ENCODE measurements at places on chromosomes 2 and 18.

GRCh38 chr2:241532733-241533601 is 24.6 kb upstream of the STK25 start:
- no peak for DNase-seq

DNA sequence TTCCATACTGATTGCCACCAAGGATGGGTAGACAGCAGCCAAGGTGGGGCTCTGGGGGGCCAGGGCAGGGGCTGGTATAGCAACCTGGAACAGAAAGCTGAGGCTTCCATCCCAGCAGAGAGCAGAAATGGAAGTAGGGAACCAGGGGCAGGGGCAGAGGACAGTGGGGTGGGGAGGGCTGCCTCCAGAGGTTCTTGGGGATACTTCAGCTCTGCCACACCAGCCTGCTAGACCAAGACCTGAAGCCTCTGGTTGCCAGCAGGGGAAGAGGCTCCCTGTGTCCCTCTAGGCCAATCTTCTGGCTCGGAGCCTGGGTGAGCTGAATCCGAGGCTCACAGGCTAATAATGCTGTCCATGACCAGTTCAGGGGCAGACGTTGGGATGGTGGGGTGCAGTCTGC is 329.0 kb downstream of the DYSF start:
- no peak for DNase-seq

DNA sequence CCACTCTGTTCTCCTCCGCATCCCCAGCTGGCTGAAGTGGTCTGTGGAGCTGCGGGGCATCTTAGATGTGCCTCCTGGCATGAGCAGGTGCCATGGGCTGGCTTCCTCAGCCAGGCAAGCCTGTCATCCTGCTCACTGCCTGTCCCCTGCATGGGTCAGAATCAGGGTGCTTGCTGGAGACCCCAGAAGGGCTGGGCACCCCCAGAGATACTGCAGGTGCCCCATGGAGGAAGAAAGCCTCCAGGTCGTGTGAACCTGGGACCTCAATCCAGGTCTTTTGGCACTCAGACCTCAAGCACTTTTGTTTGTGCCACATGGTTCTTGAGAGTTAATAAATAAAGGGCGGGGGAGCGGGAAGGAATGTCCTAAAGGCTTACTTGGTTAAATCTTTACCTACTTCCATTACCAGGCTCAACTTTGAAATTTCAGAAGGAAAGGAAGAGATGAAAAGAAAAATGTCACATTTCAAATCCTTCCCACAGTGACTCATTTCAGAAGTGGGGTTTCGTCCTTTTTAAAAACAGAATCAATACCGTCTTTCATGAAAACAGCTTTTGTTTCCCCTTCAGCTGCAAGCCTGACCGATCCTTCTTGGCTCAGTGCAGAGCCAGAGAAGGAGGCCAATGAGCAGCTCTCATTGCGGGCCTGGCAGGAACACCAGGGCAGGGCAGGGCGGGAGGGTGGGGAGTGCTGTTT is 69.9 kb downstream of the RHOB start:
- no peak for DNase-seq

GRCh38 chr2:128736689-128737545 is 418.2 kb upstream of the HS6ST1 start:
- peak; percentile 73 for DNase-seq

- DNase-seq, result peak; percentile 55
These were observed 84.6 kb downstream of the RDH14 start for GRCh38 chr2:18475884-18476283.

DNA sequence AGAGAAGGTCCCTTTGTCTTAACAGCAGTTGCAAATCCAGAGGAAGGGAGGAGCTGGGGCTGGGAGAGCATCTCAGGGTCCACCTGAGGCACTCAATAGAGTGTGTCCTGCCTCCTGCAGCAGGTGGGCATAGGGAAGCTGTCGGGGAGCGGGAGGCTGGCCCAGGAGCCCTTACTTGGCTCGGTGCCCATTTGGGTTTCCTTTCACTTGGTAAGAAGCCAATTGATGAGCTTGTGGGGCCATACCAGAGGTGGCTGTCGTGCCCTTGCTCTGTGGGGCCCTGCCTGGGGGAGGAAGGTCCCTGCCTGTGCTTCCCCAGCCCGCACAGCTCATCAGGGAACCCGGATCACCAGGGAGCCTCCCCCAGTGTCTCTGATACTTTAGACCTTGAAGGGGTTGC is 229.7 kb downstream of the DYSF start:
- no peak for DNase-seq

- no peak for DNase-seq
These were observed 8.2 kb downstream of the SCTR start for GRCh38 chr2:119516121-119516520.

- DNase-seq, result peak; percentile 22
These were observed 11.6 kb downstream of the CDKL4 start for GRCh38 chr2:39232141-39232540.

- no peak for DNase-seq
These were observed 97.1 kb upstream of the LTBP1 start for GRCh38 chr2:32849456-32850194.

DNA sequence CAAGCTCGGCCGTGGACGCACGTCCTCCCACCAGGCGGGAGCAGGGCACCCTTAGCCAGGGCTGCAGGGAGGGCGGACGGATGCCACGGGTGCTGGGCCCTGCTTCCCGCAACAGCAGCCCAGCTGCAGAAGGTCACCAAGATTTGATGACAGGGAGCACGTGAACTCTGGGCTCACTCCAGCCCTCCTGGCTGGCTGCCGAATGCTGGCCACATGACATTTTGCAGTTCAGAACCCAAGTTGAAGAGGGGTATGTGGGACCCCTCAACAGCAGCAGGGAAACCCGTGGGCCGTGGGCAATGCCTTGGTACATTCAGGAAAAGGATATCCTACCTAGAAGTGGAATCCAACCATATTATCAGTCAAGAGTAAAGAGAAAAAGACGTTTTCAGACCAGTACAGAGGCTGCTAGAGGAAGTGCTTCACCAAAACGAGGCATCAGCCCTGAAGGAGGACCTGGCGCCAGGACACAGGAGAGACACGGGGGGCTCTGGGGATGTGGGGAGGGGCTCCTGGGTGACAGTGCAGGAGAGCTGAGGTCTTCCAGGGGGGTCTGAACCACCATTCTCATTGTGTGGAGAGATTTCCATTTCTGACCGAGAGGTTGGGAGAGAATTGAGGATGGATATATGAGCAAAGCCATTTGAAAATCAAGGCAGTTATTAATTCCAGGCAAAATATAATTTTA is 107.4 kb upstream of the CTDP1 start:
- DNase-seq, result no peak

GRCh38 chr2:222479859-222480258 is 55.5 kb downstream of the SGPP2 start:
- DNase-seq, result peak; percentile 2

DNA sequence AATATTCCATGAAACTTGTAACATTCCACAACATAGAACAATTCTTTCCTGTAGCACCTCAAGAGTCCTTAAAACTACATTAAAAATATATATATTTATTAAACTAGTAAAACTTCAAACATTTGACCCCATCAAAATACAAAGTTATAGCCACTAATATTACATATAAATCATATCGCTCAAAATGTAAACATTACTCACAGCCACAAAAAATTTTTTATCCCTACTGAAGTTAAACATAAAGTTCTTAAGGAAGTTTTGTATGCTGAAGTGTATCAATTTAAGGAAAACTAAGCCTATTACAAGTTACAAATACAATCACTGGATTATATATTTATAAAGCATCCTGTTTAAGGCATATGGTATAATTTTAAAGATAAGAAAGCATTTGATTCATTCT is 80.3 kb upstream of the DNER start:
- DNase-seq, result no peak

DNA sequence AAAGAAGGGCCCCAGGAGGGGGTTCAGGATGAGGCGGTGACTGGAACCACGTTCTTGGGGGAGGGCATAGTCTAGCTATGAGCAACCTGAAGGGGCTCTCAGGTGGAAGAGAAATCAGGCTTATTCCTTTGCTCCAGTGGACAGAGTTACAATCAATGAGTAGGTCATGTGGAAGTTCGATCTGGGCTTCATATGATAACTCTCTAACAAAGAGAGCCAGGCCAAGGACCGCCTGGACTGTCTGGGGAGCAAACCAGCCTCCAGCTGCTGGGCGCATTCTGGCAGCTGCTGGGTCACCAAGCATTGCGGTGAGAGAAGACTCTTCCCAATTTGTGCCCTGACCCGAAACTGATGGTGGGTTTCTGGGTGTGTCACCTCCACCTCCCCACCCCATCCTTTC is 180.3 kb upstream of the SMAD2 start:
- no peak for DNase-seq

DNA sequence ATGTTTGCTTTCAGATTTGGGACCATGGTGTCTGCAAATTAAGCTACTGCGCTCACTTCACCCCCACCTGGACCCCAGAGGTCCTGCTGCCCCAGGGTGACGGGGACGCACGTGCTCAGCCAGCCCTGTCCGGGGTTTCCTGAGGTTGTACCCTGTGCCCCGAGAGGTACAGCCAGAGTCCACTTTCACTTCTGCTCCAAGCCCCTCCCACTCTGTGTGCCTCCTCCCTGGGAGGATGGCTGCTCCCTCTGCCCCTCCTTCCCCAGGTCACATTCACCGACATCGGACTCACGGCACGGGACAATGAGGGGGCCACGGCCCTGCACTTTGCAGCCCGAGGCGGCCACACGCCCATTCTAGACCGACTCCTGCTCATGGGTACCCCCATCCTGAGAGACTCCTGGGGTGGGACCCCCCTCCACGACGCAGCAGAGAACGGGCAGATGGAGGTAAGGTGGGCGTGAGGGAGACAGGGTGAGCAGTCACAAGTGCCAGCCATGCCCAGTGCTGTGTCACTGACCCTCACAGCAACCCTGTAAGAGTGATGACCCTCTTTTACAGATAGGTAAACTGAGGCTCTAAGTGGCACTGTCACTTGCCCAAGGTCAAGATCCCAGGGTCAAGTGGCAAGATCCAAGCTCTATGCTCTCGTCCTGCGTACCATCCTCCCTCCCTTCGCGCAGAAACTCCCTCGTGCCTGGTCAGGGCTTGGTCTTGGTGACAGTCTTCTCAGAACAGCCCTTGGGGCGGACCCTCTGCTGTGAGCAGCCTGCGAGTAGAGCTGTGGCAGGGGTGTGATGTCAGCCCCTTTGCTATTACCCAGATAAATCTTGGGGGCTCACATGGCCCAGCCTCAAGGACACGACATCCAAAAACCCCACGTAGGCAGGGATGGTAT is 7.6 kb downstream of the ESPNL start:
- no peak for DNase-seq

DNA sequence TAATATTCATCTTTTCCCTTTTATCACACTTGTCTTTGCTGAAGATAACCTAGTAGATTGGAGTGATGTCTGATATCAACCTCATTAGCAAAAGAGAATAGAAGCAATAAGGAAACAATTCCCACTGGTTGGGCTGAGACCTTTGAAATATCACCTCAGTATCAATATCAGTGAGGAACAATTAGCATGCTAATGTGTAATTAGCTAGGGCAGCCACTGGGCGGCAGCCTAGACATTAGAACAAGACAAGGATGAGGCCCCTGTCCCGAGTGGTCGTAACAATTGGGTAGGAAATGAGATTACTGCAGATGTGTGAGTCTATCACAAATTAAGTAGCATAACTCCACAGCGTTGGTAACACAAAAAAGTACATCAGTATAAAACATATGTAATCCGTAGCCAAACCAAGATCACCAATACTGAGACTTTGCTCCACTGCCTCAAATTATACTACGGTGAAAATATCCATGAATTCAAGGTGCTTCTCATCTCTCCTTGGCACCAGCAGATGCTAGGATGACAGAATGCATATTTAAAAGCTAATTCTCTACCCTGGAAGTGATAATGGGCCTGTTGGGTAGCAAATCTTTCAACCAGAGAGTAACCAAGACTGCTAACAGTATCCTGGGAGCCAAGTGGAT is 99.1 kb downstream of the ALPK2 start:
- DNase-seq, result peak; percentile 72

GRCh38 chr2:198861080-198861479 is 596.7 kb downstream of the SATB2 start:
- no peak for DNase-seq

- DNase-seq, result peak; percentile 83
These were observed at the start of gene HOXD10 for GRCh38 chr2:176115883-176116813. HOXD10 (plus strand) TSS chr2:176116778; CDS start chr2:176116834, 56 bp downstream.

GRCh38 chr2:233402346-233402745 is 48.1 kb downstream of the DGKD start:
- no peak for DNase-seq

- no peak for DNase-seq
These were observed 1328.7 kb upstream of the NXPH2 start for GRCh38 chr2:140108706-140109475.

GRCh38 chr2:46943881-46944798 is 28.5 kb upstream of the MCFD2 start:
- DNase-seq, result no peak

DNA sequence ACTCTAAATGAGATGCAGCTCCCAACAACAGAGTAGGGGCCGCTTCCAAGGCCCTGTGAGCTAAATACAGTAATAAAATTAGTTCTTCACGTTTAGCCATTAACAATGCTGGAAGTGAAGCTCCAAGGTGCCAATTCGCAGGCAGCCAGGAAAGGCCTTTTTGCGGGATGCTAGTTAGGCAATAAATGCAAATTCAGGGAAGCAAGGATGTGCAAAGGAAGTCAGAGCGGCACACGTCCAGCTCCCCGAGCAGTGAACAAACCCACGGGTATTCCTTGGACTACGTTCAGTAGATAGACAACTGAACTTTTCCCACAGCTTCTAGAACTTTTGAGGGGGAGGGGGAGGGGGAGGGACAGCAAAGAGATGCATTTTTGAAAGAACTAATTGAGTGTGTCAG is 6.9 kb downstream of the ZNF516 start:
- peak; percentile 62 for DNase-seq

DNA sequence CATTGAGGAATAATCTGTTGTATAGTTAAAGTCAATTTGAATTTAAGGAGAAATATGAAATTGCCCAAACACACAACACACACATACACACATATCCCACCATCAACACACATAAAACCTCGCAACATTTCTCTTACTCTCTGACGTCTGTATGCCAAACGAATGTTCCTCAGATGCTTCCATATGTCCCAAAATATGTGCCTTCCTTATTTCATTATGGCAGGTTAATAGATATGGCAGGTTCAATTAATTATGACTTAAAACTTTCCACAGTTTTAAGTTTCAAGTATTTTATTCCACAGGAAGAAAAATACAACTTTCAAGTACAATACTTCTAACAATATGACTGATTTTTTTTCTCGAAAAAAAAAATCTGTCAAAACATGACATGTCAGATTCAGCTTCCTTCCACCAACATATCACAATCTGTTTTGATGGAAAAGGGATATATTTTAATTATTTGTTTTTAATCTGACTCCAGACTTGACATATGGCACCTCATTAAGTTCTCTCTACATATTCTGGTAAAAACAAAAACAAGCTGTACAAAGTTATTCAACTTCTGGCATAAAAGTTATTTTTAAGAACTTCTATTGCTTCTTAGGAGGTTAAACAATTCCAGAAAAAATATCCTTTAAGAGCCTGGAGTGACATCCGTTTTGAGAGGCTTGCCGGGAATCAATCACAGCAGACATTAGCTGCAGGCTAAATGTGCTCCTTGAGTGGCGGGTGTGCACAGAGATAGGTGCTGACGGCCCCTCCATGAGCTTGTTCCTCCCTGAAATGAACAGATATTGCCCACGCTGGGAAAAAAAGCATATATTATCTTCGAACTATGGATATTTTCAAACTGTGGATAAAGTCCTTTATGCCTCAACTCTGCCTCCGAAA is 812.7 kb downstream of the DCDC2C start:
- no peak for DNase-seq

- peak; percentile 73 for DNase-seq
These were observed 238.5 kb downstream of the MTX2 start for GRCh38 chr2:176507786-176508185.

- DNase-seq, result no peak
These were observed 146.0 kb upstream of the MAP3K20 start for GRCh38 chr2:172929644-172930043.

Data from fibroblast of skin of right biceps (primary cell).